ENCODE measurements at places on chromosomes 3 and 15.

GRCh38 chr3:111035902-111036301 is 35.7 kb upstream of the NECTIN3 start:
- DNase-seq = no peak

DNA sequence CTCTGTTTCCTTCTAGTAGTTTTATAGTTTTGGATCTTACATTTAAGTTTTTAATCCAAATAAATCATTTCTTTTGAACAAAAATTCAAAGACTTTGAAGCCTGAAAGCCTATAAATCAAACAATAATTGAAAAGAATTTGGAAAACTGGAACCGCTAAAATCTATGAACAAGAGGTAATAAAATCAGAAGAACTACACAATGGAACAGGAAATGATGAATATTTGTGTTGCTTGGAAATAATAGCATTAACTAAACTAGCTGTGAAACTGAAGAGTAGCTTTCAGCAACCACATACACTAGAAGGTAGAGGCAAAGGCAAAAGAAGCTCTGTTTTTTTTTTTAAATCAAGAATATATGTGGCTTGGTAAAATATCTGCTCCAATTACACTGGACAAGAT is 147.9 kb upstream of the ABI3BP start:
- no peak for DNase-seq

- no peak for DNase-seq
Observed at GRCh38 chr3:28667646-28668621, 319.3 kb upstream of the AZI2 start.

GRCh38 chr3:11130385-11130784 is 23.9 kb upstream of the HRH1 start:
- DNase-seq = no peak

DNA sequence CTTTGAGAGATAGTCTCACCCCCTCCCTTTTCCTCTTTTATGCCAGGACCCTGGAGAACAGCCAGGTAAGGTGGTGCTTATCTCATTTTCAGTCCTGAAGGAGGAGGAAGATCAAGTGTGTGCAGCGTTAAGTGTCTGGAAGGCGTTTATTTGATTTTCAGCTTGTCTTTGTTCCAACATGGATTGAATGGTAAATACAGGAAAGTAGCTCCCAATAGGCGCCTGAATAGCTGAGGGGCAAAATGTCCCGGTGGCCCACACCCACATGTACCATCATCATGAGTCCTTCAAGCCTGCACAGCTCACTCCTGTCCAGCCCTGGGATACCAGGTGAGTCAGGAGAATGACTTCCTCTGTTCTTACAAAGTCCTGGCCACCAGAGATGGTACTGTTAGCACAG is 73.5 kb downstream of the CEMIP start:
- DNase-seq = no peak

- DNase-seq = no peak
Observed at GRCh38 chr15:63018639-63019038, 23.9 kb upstream of the TPM1 start.

- DNase-seq = no peak
Observed at GRCh38 chr15:89947385-89947784, 34.6 kb upstream of the ARPIN start.

- DNase-seq = no peak
Observed at GRCh38 chr3:108219336-108219735, 2.9 kb downstream of the IFT57 start.

GRCh38 chr3:65828706-65829105 is 210.0 kb downstream of the MAGI1 start:
- no peak for DNase-seq

GRCh38 chr3:125014570-125015179 is 41.1 kb downstream of the HEG1 start:
- no peak for DNase-seq

All from stimulated activated CD8-positive, alpha-beta memory T cell treated with anti-CD3 and anti-CD28 coated beads, Interleukin-7, amount 100 ng/mL, for 1 hour (primary cell).